Activated CD8-positive, alpha-beta T cell treated with anti-CD3 and anti-CD28 coated beads, Interleukin-2, amount 10 ng/mL, durations not matched to agents 7 days and 5 days (primary cell): ENCODE measurements at places on chromosomes 16 and 17. TPM values are rescaled to one million over a fixed set of nuclear protein-coding genes. Genes with fewer than 3 reads are reported as not detected.

GRCh38 chr17:81577278-81578000 lies 25.3 kb upstream of the FAAP100 start:
- H3K36me3 ChIP-seq = peaks cover 39% of the 10 kb centered on the region
- no peak for DNase-seq
- H3K4me1 ChIP-seq = no peaks in the 10 kb centered on the region
- no peaks in the 10 kb centered on the region for H3K27me3 ChIP-seq
- peak overlapping the region; percentile 35 for H3K27ac ChIP-seq

GRCh38 chr16:86509759-86510464 lies 415 bp upstream of the FOXF1 start:
- DNase-seq = no peak
- peaks cover 2% of the 10 kb centered on the region for H3K36me3 ChIP-seq
- H3K27ac ChIP-seq = no peak overlapping the region
- peaks cover 66% of the 10 kb centered on the region for H3K27me3 ChIP-seq
- H3K4me1 ChIP-seq = peaks cover 24% of the 10 kb centered on the region

- H3K27ac ChIP-seq = no peak overlapping the region
- H3K36me3 ChIP-seq = no peaks in the 10 kb centered on the region
- H3K27me3 ChIP-seq = no peaks in the 10 kb centered on the region
- H3K4me1 ChIP-seq = no peaks in the 10 kb centered on the region
- H3K4me3 ChIP-seq = no peak overlapping the region
Observed at GRCh38 chr17:16927641-16928321, 44.1 kb downstream of the TNFRSF13B start.

DNA sequence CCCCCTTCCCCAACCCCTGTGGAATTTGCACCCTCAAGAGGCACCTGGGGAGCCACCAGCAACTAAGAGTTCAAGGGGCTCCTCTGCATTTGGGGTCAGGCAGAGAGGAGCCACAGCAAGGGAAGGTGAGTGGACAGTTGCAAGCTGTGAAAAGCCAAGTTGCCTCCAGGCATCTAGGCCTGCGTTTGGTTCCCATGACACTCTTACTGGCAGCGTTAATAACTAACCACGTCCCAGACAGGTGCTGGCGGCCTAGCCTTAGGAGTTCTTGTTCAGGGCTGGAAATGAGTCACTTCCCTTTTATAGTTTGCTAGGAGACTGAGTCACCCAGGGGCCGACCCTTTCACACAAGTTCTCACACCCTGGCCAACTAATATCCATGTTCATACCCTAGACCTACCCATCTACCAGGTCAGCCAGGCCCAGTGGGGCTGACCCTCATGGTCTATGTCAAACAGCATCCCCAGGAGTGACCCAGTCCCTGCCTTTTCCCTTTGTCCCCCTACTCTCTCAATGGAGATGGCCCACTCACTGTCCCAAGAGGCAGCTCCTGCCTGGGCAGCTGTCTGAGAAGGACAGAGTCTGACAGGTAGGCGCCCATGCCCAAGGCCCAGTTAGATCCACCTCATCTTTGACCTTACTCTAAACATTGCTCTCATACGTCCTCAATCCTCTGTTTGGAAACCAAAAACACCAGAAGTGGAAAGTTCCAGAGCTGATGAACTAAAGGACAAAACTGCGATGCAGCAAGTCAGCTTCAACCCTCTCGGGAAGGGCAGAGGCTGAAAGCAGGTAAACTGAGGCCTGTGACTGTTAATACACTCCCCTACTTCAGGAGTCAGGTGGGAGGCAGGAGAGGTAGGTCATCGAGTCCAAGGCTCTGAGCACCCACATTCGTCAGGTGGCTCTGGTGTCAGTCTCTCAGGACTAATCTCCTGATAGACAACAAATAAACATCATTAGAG lies 300.6 kb downstream of the SOX9 start:
- H3K4me1 ChIP-seq = peaks cover 6% of the 10 kb centered on the region
- H3K27ac ChIP-seq = no peak overlapping the region
- peak; percentile 24 for DNase-seq
- no peaks in the 10 kb centered on the region for H3K27me3 ChIP-seq
- H3K4me3 ChIP-seq = no peak overlapping the region

DNA sequence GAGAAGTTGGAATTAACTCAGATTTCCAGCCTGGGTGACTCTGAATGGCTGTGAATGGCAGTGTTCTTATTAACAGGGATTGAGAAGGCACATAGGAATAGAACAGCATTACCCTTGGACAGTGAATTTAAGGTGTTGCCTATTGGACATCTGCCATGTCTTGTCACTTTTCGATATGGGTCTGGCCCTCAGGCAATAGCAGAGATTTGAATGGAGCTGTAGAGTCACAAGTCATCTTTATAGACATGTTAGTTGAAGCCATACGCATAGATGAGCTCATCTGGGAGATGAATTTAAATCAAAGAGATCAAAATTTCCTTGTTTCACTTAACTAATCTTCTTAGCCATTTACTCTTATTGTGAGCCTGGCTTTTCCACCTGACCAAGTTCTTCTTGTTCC lies 14.9 kb upstream of the DHRS11 start:
- H3K4me3 ChIP-seq = no peak overlapping the region
- peaks cover 5% of the 10 kb centered on the region for H3K4me1 ChIP-seq
- DNase-seq = no peak

DNA sequence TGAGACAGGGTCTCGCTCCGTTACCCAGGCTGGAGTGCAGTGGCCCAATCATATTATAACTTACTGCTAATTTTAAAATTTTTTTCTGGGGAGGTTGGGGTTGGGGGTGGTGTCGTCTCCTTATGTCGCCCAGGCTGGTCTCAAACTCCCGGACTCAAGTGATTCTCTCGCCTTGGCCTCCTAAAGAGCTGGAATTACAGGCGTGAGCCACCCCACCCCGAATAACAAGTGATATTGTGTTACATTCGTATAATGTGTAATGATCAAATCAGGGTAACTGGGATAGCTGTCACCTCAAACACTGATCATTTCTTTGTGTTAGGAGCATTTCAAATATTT lies 16.2 kb upstream of the KPNA2 start:
- no peak for DNase-seq
- peaks cover 20% of the 10 kb centered on the region for H3K4me1 ChIP-seq
- H3K27me3 ChIP-seq = peaks cover 10% of the 10 kb centered on the region
- H3K27ac ChIP-seq = peak overlapping the region; percentile 91
- H3K36me3 ChIP-seq = peaks cover 2% of the 10 kb centered on the region

DNA sequence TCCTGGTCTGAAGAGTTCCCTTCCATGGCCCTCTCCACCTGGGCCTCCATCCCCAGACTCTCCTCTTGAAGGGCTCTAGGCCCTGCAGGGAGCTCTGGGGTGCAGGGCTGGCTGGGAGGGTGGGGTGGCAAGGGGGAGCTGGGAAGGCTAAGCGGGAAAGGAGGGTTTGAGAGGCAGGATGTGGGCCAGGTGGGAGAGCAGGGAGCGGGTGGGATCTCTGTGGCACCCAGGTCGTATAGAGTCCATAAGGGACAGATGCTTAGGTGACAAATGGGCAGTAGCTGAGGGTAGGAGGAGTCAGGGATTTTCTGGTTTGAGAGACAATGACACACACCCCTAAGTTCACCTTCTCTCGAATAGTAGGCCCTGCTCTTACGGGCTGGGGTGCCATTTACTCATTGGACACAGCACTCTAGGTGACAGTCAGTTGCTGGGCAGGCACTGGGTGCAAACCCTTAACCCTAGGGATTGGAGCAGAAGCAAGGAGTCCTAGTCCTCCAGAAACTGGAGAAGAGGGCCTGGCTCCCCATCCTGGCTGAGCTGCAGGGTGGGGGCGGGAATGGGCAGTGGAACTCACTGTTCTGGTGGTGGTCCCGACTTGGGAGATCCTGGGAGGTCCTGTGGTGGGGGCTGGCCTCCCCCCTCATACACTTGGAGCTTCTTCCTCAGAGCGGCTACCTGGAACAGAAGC lies 15.3 kb downstream of the KIF18B start:
- no peak for DNase-seq
- peaks cover 74% of the 10 kb centered on the region for H3K36me3 ChIP-seq
- H3K27me3 ChIP-seq = no peaks in the 10 kb centered on the region
- no peak overlapping the region for H3K4me3 ChIP-seq

GRCh38 chr16:55384288-55385247 lies 60.6 kb downstream of the IRX6 start:
- no peak for DNase-seq
- no peak overlapping the region for H3K27ac ChIP-seq
- no peaks in the 10 kb centered on the region for H3K36me3 ChIP-seq
- H3K27me3 ChIP-seq = no peaks in the 10 kb centered on the region
- H3K4me3 ChIP-seq = no peak overlapping the region
- no peaks in the 10 kb centered on the region for H3K4me1 ChIP-seq

GRCh38 chr16:30731411-30731810 lies 16.8 kb upstream of the PHKG2 start:
- H3K4me3 ChIP-seq = no peak overlapping the region
- H3K27ac ChIP-seq = no peak overlapping the region
- H3K27me3 ChIP-seq = no peaks in the 10 kb centered on the region
- peaks cover 3% of the 10 kb centered on the region for H3K4me1 ChIP-seq

GRCh38 chr17:72008236-72008876 lies 112.5 kb upstream of the SOX9 start:
- no peaks in the 10 kb centered on the region for H3K36me3 ChIP-seq
- H3K27me3 ChIP-seq = no peaks in the 10 kb centered on the region
- H3K4me1 ChIP-seq = no peaks in the 10 kb centered on the region
- H3K4me3 ChIP-seq = no peak overlapping the region

GRCh38 chr16:54070789-54071343 lies 215.7 kb downstream of the IRX3 start:
- no peak overlapping the region for H3K27ac ChIP-seq
- no peak overlapping the region for H3K4me3 ChIP-seq
- no peak for DNase-seq
- no peaks in the 10 kb centered on the region for H3K4me1 ChIP-seq
- no peaks in the 10 kb centered on the region for H3K36me3 ChIP-seq

- H3K4me1 ChIP-seq = peaks cover 8% of the 10 kb centered on the region
- no peaks in the 10 kb centered on the region for H3K27me3 ChIP-seq
- no peaks in the 10 kb centered on the region for H3K36me3 ChIP-seq
- H3K4me3 ChIP-seq = no peak overlapping the region
- no peak overlapping the region for H3K27ac ChIP-seq
Observed at GRCh38 chr17:78159575-78160158, 8.7 kb upstream of the SYNGR2 start.

The LDHD gene
- total RNA-seq = 0.13 TPM

The CES3 gene
- total RNA-seq = 2.4 TPM

The SDR42E2 gene
- 0.16 TPM for total RNA-seq

The GLIS2 gene
- total RNA-seq = 0.16 TPM

The KRT33A gene
- not detected for total RNA-seq

The TMEM208 gene
- total RNA-seq = 33.7 TPM

The NUDT7 gene
- total RNA-seq = 3.0 TPM

The POLR2C gene
- 58.3 TPM for total RNA-seq
